Activated naive CD4-positive, alpha-beta T cell treated with anti-CD3 and anti-CD28 coated beads, Interleukin-2, amount 50 U/mL, for 72 hours (primary cell): ENCODE measurements at places on chromosomes 4 and X. TPM values are rescaled to one million over a fixed set of nuclear protein-coding genes. Genes with fewer than 3 reads are reported as not detected.

Gene PALLD
- 30.1 TPM for total RNA-seq

- DNase-seq, result no peak
Observed at GRCh38 chr4:35933901-35934300, 310.4 kb downstream of the ARAP2 start.

- no peak for DNase-seq
Observed at GRCh38 chrX:149284616-149285015, 220.5 kb downstream of the IDS start.

GRCh38 chr4:101753721-101754120 is 36.8 kb upstream of the BANK1 start:
- no peak for DNase-seq

Gene HOPX
- total RNA-seq, result 21.0 TPM

Gene LPAR4
- total RNA-seq, result not detected

DNA sequence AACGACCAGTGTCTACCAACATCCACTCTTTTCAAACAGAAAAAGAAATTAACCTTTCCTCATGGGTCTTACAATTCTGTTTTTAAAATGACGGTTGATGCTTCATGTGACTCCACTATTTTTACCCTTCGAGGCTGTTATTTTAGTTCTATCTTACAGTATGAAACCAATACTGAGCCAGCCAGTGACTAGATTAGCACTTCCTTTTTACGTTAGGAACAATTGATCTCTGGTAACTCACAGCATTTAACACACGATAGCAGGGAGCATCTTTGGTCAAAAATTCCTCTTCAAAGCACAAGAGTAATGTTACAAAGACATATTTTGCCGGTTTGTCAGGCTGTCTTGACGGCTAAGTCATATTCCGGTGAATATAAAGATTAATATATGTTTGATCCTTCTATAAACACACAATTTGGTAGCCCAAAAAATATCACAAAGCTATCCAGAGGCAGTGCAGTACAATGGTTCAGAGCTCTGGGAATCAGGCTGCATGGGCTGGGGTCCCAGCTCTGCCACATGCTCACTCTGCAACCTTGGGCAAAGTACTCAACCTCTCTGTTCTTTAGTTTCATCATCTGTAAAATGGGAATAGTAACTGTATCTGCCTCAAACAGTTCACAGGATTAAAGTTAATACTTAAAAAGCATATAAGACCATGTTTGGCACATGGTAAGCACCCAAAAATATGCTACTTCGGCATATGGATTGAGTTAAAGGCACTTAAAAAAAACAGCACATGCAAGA is 62.9 kb upstream of the TXK start:
- DNase-seq, result no peak

Gene IL1RAPL1
- not detected for total RNA-seq

Gene SCARB2
- total RNA-seq, result 6.5 TPM

GRCh38 chr4:155405059-155405458 is 28.3 kb upstream of the MAP9 start:
- no peak for DNase-seq

Gene AREG
- total RNA-seq, result 2.1 TPM
